ENCODE measurements at places on chromosomes 3 and 15.

GRCh38 chr3:141012571-141012970, 38.6 kb upstream of the SPSB4 start:
- no peak for DNase-seq

DNA sequence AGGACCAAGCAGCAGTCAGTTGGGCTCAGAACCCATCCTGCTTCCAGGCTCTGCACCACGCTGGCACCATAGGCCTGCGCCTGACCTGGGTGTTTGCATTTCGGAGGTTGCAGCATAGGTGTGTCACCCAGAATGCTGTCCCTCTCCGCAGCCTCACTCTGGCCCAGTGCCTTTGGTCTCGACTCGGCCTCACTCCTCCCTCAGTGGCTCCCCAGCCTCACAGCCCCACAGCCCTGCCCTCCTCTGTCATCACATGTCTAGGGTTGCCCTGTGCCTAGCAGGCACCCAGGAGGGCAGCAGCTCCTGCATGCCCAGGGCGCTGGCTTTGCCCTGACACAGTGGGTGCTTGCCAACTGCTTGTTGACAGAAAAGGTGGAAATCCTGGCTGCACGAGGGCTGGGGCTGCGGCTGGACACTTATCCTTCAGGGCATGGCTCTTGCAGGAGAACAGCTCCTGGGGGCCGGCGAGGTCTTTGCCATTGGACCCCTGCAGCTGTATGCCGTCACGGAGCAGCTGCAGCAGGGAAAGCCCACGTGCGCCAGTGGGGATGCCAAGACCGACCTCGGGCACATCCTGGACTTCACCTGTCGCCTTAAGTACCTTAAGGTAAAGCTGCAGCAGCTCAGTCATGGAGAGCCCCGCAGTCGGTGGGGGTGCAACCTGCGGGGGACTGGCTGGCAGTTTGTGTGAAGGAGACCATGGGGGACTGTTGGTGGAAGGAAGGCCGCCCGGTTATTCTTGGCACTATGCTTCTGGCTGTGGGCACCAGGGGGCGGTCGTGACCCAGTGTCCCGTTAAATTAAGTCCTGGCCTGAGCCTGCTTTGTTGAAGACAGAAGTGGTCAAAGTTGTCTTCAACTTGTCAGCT, 16.2 kb downstream of the NISCH start:
- DNase-seq = no peak

- no peak for DNase-seq
Measured at GRCh38 chr3:131303848-131304247, 77.7 kb upstream of the NUDT16 start.

DNA sequence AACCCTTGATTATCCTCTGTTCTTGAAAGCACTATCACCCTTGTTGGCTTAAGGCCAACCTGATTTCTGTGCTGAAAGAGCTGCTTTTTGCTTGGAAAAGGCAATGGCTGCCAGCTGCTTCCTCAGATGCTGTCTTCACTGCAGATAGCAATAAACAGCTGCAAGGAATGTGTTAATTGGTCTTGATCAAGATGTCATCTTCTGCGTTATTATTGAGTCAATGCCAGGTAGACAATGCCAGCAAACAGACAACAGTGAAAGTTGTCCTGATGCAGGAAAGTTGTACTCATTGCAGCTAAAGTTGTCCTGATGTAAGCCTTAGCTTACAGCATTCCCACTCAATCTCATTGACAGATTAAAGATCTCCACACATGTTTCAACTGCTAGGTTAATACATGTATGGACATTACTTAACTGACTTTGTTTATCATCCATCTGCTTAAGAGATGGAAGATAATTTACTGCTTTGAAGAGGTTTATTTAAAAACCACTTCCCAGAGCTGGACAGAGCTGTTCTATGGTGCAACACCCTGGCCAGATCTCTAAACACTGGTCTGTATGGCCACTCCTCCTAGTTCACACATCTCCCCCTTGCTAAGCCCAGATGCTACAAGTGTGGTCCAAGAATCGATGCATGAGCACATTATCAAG, 251.0 kb upstream of the MCTP2 start:
- no peak for DNase-seq

GRCh38 chr3:32759342-32759741, 58.5 kb upstream of the TRIM71 start:
- DNase-seq = no peak

DNA sequence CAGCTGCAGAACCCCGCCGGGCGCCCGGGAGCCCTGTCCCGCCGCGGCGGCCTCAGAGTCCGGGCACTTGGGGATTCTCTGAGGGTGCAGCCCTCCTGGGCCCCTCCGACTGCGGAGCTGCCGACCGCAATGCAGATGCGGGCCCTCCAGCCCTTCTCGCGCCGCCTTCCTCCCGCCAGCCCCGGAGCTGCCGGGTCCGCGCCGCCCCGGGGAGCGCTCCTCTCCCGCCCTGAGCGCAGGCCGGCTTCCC, 320 bp upstream of the ACAN start:
- no peak for DNase-seq

DNA sequence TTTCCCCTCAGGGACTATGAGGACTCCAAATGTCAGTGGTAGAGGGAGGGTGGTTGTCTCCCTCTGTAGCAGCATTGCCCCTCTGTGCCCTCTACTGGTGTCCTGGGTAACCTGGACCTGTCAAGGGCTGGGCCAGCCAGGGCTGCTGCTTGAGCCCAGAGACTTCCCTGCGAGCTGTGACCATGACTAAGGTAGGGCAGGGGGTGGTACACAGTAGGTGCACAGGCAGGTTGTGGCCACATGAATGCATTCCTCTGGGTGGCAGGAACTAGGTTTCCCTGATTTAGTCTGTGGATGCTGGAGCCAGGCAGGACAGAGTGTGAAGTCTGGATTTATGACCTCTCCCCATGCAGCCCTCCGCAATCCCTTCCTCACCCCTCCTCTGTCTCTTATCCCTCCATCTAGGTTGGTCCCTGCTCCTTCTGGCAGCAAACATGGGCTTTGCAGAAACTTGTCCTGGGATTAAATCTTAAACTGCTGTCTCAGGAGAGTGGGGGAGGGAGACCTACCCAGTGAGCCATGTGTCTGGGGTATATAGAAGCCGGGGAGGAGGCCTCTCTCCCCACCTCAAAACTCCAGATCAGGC, 8.7 kb upstream of the SEMA3F start:
- DNase-seq = no peak

DNA sequence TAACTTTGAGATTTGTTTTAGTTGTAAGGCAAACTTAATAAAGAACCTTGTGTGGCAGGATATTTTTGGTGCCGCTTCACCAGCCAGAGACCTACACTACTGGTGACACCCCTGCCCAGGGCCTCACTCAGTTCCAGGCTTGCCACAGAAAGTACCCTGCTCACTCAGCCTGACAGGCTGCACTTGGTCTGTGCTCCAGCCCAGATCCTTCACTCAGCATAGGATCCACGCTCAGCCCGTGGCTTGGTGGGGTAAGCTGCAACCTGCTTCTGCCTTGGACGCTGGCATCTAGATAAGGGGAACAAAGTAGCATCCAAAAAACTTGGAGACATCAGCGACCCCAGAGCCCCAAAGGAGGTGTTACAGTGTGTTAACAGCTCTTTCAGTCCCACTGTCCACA, 825.5 kb downstream of the EPHA3 start:
- DNase-seq = no peak

DNA sequence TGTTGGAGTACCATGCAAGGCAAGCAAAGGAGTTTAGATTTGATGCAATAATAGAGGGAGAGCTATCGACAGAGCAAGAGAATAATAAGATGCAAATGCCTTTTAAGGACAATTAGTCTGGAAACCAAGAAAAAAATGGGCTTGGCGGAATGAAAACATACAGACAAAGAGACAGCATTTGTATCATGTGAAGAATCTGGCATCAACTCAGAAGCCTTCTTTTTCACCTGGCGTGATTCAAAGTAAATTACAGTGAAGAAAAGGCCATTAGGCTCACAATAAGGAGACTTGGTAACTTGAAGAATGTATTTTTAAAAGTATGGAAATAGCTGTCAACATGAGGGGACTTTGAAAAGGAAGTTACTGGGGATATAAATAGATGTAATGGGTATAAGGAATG, 521.2 kb upstream of the GOLIM4 start:
- no peak for DNase-seq

DNA sequence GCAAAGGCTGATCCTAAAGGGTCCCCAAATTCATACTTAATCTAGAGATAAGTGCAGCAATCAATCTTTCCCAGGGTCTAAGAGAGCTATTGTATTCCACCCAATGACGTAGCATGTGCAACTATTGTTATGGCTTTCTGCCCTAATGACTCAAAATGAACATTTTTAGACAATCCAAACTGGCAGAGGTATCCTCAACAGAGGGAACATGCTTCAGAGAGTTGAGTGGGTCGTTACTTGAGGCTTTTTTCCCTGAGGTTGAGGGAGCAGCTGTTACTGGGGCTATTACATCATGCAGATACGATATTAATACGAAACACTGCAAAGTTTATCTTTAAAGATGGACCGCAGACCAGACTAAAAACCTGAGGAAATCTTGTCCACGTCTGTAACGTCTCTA, 278.3 kb upstream of the WNT5A start:
- no peak for DNase-seq

- DNase-seq = no peak
Measured at GRCh38 chr3:78737988-78738387, 1029.8 kb downstream of the ROBO1 start.

GRCh38 chr15:49215768-49216739, 46.0 kb downstream of the GALK2 start:
- DNase-seq = no peak

- no peak for DNase-seq
Measured at GRCh38 chr15:49760749-49761148, 139.9 kb downstream of the DTWD1 start.

DNA sequence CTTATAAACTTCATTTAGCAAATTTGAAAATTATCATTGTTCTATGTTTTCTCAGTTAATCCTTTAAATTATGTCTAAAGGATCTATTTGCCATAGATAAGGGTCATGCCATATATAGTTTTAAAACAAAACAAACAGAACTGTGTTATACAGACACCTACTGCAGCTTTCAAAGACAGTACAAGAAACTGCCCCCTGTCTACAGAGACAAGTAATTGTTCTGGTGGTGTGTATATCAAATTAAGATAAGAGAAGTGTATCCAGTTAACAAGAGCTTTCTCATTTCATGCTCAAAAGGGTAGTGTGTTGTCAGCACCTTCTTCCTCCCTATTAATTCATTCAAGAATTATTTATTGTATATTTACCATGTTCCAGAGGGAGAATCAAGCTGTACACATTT, 201.2 kb downstream of the FMN1 start:
- no peak for DNase-seq

DNA sequence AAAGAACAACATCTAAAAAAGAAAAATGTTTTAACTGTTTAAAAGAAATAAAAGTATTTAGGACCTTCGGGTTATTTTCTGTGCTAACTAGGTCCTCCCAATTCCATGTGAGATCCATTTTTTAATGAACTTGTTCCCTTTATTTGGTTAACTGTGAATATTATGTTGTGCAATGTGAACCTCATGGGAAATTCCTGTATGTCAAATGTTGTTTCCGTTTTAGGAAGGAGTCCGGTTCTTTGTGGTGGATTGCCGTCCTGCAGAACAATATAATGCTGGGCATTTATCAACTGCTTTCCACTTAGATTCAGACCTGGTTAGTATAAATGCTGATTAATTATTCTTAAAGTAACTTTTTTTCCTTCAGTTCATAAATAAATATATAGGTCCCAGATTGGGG, 35.5 kb upstream of the NIT2 start:
- DNase-seq = no peak

DNA sequence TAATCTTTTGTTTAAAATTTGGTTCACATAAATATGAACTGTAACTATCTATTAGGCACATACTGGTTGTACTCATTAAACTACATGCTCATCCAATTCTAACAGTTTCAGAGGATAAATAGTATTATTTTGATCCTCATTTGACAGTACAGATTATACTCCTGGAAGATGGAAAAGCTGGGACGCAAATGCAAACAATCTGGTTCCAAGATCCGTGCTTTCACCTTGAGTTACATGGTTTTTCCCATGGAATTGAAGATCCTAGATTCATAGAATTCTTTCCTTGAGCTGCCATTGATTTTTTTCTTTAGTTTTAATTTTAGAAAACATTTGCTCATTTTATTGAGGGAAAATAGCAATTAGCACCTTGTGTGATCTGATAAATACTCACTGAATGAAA, 285.8 kb downstream of the ROBO2 start:
- no peak for DNase-seq

- no peak for DNase-seq
Measured at GRCh38 chr3:193997228-193998122, 138.5 kb upstream of the HES1 start.

- no peak for DNase-seq
Measured at GRCh38 chr3:195524171-195524896, 18.8 kb downstream of the PPP1R2 start.

DNA sequence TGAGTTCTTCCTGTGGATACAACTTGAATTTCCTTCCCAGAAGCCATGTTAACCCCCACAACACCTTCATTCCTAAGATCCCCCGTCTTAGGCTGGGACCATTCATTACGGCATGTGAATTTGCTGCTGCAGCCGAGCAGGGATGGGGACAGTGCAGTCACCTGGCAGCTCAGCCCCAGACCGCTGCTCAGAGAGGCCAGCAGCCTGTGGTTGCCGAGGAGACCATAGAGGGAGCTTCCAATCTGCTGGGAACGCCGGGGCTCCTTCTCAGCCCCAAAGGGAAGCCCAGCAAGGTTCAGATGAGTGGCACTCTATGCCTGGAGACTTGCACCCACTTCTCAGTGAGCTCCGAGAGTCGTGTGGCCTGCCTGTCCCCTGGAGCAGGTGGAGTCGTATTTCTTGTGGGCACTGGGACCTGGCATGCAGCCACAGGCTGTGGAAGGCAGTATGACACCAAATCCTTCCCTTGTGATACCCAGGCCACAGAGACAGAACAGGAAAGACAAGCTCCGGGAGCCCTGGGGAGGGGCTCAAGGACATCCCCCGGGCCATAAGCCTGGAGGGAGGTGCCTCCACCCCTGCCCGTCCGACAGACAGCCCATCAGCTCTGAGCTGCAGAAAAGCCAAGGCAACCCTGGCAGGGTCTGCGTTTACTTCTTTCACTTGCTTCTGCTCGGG, 167.3 kb downstream of the FAM43A start:
- DNase-seq = no peak

DNA sequence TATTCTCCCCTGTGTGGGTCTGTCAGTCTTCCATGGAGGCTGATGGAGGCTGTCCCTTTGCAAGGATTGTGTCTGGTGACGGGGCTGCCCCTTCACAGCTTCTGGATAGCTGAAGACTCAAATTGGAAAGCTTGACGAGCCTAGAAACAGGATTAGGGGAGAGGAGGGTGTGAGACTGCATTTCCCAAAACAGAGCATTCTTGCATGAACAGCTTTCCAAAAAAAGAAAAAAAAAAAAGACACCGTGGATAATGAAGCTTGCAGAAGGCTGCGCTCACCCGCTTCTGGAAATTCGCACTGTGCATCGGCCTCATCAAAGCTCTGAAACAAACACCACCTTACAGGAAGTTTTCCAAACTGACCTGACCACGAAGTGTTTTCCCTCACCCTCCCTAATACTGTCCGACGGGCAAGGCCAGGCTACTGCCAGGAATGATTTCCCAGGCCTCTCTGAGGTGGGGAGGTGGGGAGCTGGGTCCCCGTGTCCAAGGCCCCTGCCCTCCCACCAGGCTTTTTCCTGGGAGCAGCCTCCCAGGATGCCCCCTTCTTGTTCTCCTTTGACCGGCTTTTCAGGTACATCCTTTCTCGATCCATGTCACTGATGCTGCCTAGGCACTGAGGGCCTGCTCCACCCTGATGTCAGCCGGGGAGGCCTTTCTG, 24.9 kb upstream of the MUC4 start:
- no peak for DNase-seq
